ENCODE measurements at places on chromosomes 11 and 22. TPM values are rescaled to one million over a fixed set of nuclear protein-coding genes. Genes with fewer than 3 reads are reported as not detected.

KCNQ1 gene
- 0.66 TPM for total RNA-seq

SHANK2 gene
- 8.6 TPM for total RNA-seq

TTC17 gene
- total RNA-seq: 27.9 TPM

FAU gene
- 999 TPM for total RNA-seq

Measured in A549 treated with AZD2906 at 1 μM for 4 hours (cell line).